Testis (tissue), 5 donors: ENCODE measurements at places on chromosomes 7 and 10.

DNA sequence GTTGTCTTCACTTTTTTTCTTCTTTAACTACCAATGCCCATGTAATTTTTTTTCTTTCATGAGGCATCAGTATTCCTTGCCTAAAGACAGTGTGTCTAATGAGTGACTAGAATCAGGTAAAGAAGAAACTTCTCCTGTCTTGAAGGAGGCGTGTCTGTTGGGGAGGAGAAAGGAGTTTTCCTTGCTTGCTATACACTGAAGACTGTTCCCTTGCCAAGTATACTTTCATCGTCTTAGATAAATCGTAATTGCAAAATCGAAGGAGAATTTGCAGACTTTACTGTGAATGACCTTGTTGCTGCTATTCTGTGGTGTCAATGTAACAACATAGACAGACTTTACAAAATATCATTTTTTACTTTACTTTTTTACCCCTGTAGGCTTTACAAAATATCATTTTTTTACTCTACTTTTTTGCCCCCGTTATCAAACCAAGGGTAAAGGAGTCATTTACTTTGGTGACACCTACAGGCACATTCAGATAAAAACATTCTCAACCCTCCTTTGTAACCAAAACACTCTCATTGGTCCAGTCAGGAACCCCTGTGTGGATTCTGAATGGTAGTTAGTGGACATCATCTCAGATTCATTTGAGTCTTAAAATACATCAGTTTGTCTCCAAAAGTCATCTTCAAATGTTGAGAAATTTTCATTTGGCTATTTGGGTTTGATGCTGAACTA is 232.4 kb downstream of the AHR start:
- no peaks in the 10 kb centered on the region for H3K27me3 ChIP-seq
- H3K27ac ChIP-seq, result no peak overlapping the region
- H3K4me1 ChIP-seq, result no peaks in the 10 kb centered on the region
- H3K36me3 ChIP-seq, result no peaks in the 10 kb centered on the region
- no peak overlapping the region for H3K4me3 ChIP-seq

GRCh38 chr7:88495881-88496725 is 189.4 kb upstream of the STEAP4 start:
- H3K4me1 ChIP-seq, result no peaks in the 10 kb centered on the region
- no peak overlapping the region for H3K27ac ChIP-seq

- DNase-seq, result no peak
- H3K4me3 ChIP-seq, result no peak overlapping the region
- no peaks in the 10 kb centered on the region for H3K27me3 ChIP-seq
- no peak overlapping the region for H3K27ac ChIP-seq
These were observed 274.0 kb upstream of the GALNT17 start for GRCh38 chr7:70857793-70858545.

GRCh38 chr10:6151087-6151977 is 51.4 kb upstream of the PFKFB3 start:
- no peaks in the 10 kb centered on the region for H3K27me3 ChIP-seq
- no peak overlapping the region for H3K4me3 ChIP-seq
- peaks cover 18% of the 10 kb centered on the region for H3K4me1 ChIP-seq
- H3K36me3 ChIP-seq, result no peaks in the 10 kb centered on the region

DNA sequence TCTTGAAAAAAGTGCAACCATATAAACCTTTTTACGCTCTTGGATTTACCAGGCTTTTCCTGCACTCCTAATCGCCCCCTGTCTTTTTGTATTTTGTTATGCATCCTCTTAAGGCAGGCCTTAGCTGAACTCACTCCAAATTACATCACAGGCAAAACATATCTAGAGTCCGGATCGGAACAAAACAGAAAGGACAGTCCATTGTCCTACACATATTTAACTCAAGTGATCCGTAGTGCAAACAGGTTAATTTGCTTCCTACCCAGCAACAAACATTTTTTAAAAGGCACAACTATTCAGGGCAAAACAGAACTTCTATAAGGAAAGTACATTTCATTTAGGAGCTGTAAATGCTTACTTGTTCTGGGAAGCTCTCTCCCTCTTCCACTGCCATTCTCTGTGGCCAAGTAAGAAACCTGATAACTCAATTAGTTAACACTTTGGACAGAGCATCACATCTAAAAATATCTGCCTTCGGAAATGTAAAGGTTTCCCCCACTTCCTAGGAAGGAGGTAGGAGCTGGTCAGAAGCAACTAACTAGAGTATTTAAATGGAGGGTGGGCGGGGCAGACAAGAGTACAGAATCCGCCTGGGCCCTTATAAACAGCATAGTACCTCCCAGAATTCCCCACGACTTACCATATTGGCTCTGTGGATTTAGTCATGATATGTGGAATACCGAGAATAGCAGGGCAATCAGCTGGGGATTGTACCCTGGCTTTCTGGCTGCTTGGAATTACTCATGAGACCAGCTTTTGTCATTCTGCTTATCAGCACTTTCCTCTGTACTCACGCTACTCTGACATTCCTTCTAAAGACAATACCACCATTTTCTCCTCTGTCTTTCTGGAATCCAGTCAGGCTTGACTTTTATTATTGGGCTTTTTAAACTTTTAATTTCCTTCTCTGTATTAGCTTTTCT is 89.5 kb downstream of the ANK3 start:
- H3K4me3 ChIP-seq, result no peak overlapping the region
- H3K4me1 ChIP-seq, result no peaks in the 10 kb centered on the region
- no peak overlapping the region for H3K27ac ChIP-seq
- DNase-seq, result peak; percentile 15

- H3K36me3 ChIP-seq, result no peaks in the 10 kb centered on the region
- H3K4me1 ChIP-seq, result no peaks in the 10 kb centered on the region
- H3K27me3 ChIP-seq, result no peaks in the 10 kb centered on the region
- no peak for DNase-seq
These were observed 14.4 kb upstream of the STK17A start for GRCh38 chr7:43568529-43568928.

- no peaks in the 10 kb centered on the region for H3K27me3 ChIP-seq
- no peak overlapping the region for H3K27ac ChIP-seq
- no peak for DNase-seq
- peaks cover 15% of the 10 kb centered on the region for H3K4me1 ChIP-seq
These were observed 74.2 kb upstream of the LRRC4 start for GRCh38 chr7:128105228-128106022.

DNA sequence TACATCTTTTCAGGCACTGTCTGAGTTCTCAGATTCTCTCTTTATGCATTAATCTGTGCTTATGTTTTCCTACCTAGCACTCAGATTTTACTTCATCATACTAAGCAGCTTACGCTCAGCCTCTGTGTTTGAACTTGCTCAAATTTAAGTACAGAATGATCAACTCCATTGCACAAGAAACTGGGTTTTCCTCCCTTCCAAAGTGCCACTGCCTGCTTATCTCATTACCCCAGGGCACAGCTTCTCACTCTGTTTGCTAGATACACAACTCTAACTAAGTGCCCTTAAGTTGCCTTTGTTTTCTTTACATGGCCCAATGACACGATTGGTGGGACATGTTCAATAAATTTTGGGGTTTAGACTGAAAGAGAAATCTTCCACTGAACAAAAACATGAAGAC is 267.7 kb downstream of the GFRA1 start:
- H3K4me1 ChIP-seq, result no peaks in the 10 kb centered on the region

GRCh38 chr10:97566336-97566996 is 6.1 kb upstream of the ANKRD2 start:
- H3K4me1 ChIP-seq, result no peaks in the 10 kb centered on the region
- no peak for DNase-seq
- no peaks in the 10 kb centered on the region for H3K36me3 ChIP-seq
- H3K27me3 ChIP-seq, result no peaks in the 10 kb centered on the region
- no peak overlapping the region for H3K27ac ChIP-seq

- no peaks in the 10 kb centered on the region for H3K27me3 ChIP-seq
- no peaks in the 10 kb centered on the region for H3K36me3 ChIP-seq
- H3K27ac ChIP-seq, result no peak overlapping the region
- H3K4me1 ChIP-seq, result no peaks in the 10 kb centered on the region
These were observed 158.7 kb downstream of the TNS3 start for GRCh38 chr7:47423196-47423595.

- no peaks in the 10 kb centered on the region for H3K4me1 ChIP-seq
- H3K27me3 ChIP-seq, result no peaks in the 10 kb centered on the region
- H3K27ac ChIP-seq, result no peak overlapping the region
- H3K4me3 ChIP-seq, result no peak overlapping the region
- no peak for DNase-seq
These were observed 133.8 kb downstream of the SEMA3A start for GRCh38 chr7:84060760-84061261.

- H3K27me3 ChIP-seq, result no peaks in the 10 kb centered on the region
- no peak overlapping the region for H3K4me3 ChIP-seq
- no peaks in the 10 kb centered on the region for H3K4me1 ChIP-seq
- no peaks in the 10 kb centered on the region for H3K36me3 ChIP-seq
These were observed 11.0 kb downstream of the RRP12 start for GRCh38 chr10:97390091-97390490.

GRCh38 chr10:79103585-79103984 is 34.8 kb downstream of the ZMIZ1 start:
- H3K36me3 ChIP-seq, result no peaks in the 10 kb centered on the region
- H3K27me3 ChIP-seq, result no peaks in the 10 kb centered on the region
- peaks cover 42% of the 10 kb centered on the region for H3K4me1 ChIP-seq
- no peak for DNase-seq

- H3K27ac ChIP-seq, result no peak overlapping the region
- DNase-seq, result no peak
- H3K27me3 ChIP-seq, result no peaks in the 10 kb centered on the region
- peaks cover 4% of the 10 kb centered on the region for H3K4me1 ChIP-seq
- H3K4me3 ChIP-seq, result no peak overlapping the region
These were observed 134.9 kb downstream of the SH3PXD2A start for GRCh38 chr10:103720328-103720963.

GRCh38 chr7:96855139-96855538 is 145.5 kb upstream of the SEM1 start:
- H3K36me3 ChIP-seq, result no peaks in the 10 kb centered on the region
- H3K4me1 ChIP-seq, result no peaks in the 10 kb centered on the region
- H3K4me3 ChIP-seq, result no peak overlapping the region
- H3K27ac ChIP-seq, result no peak overlapping the region
